ENCODE measurements at places on chromosomes 4 and X. TPM values are rescaled to one million over a fixed set of nuclear protein-coding genes. Genes with fewer than 3 reads are reported as not detected.
A peak's percentile ranks its signal among the peaks of the same experiment; 100 is the strongest.

The TMEM175 gene
- total RNA-seq = 21.0 TPM

DNA sequence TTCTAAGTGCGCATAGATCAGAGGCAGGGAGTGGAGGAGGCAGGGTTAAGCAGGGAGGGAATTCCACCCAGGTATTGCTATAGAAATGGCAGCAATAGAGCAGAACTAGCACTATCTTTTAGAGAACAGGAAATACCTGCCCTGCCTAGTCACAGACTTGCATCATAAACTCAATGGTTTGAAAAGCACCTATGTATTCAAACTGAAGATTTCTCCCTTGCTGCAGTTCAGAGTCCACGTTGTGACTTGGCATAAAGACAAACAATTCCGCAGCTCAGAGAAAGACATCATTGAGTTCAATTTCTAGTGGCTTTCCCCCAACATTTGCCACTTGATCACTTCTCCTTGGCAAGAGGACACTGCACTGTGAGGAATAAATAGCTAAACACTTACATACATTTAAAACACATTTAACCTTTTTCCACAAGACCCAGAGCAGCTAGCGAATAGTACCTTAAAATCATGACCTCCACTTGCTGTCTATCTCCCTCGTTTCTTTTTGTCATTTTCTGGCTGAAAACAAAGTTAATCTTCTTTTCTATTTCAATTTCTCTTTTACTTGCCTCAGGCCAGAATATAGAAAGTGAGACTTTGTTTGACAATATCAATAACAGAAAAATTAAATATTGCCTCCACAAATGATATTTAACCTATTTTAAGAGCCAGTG, 42.4 kb downstream of the SLC7A11 start:
- no peak for DNase-seq
- no peak overlapping the region for H3K4me3 ChIP-seq
- peaks cover 6% of the 10 kb centered on the region for H3K4me1 ChIP-seq

DNA sequence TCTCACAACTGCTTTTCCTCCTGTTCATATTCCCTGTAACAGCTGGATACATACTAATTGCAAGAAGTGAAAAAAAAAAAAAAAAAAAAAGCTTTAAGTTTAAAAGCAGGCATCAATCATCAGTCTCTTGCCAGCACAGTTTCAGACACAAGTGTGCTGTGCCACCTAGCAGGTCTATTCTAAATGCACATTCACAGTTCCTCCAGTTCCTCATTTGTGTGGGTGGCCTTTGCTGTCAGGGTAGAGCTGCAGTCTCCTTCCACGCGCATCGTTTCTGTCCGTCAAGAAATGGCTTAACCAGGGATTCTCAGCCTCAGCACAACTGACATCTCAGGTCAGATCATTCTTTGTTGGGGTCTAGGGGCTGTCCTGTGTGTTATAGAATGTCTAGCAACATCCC, 61.6 kb downstream of the SCML1 start:
- no peak overlapping the region for H3K4me3 ChIP-seq
- H3K27ac ChIP-seq = no peak overlapping the region
- H3K4me1 ChIP-seq = no peaks in the 10 kb centered on the region
- H3K27me3 ChIP-seq = no peaks in the 10 kb centered on the region

DNA sequence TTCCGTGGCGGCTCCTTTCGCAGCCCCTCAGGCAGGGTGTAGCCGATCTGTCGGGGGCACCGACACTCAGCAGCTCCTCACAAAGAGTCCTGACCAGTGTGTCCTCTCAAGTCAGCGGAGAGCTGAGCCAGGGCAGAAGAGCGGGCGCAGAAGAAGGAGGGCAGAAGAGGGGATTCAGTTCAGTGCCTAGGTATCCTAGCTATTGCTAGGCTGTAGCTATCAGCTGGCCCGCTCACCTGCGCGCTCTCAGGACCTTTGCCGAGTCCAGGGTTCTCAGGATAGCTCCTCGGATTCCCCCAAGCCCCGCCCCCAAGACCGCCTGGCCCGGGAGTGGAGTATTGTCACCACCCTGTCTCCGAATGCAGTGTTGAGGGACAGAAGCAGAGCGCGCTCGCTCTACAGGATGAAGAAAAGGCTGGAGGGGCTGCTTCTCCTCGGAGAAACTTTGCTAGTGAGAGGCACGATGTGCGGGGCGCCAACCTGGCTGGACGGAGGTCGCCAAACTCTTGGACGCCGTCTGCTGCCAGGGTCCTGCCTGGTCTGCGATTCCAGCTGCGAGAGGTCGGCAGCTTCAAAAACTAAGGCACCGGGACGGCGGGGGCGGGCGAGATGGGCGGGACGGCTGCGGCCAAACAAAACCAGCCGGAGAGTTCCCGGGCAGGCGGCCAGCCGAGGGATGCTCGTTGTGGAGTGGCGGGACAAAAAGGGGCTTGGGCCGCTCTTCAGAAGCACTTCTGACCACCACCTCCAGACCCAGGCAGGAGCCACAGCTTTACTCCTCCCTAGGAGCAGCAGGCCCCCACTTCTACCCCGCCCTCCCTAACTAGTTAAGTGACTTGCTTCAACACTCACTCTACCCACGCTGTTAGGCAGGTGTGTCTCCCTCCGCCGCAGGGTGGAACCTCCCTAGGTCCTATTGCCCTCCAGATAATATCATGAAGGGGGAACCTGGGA, at the start of gene XKRX:
Gene XKRX (minus strand): TSS at position 258 of the 954 bp plus-strand sequence. CDS start 613 bp downstream, outside the sequence.
- H3K4me1 ChIP-seq = peaks cover 23% of the 10 kb centered on the region
- H3K27ac ChIP-seq = peak within 1 kb of the TSS; percentile 50
- peaks cover 11% of the 10 kb centered on the region for H3K36me3 ChIP-seq
- peak within 1 kb of the TSS; percentile 88 for H3K4me3 ChIP-seq

DNA sequence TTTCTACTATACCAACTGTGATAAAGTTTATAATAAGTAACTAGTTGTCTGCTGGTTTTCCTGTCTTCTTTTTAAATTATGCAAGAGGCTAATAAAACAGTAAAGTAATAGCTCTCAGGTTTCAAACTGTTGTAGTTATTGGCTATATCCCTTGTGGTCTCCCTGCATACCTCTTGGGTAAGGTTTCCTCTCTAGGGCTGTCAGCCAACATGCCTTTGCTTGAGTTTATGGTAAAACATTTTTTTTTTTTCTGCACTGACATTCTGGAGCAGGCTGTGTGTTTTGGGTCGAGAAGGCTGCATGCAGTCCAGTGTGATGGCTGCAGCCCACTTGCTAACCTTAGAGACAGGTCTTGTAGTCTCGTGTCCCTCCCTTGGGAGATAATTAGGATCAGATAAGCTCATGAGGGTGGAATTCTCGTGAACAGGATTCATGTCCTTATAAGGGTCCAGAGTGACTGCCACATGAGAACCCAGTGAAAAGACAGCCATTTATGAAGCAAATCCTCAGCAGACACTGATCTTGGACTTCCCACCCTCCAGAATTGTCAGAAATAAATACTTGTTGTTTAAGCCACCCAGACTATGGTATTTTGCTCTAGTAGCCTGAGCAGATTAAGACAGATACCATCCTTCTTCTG, 831.2 kb downstream of the CCSER1 start:
- no peak overlapping the region for H3K4me3 ChIP-seq
- no peaks in the 10 kb centered on the region for H3K4me1 ChIP-seq
- no peaks in the 10 kb centered on the region for H3K27me3 ChIP-seq
- H3K36me3 ChIP-seq = no peaks in the 10 kb centered on the region
- no peak for DNase-seq

- H3K4me1 ChIP-seq = no peaks in the 10 kb centered on the region
- H3K4me3 ChIP-seq = no peak overlapping the region
- peaks cover 3% of the 10 kb centered on the region for H3K36me3 ChIP-seq
- no peak overlapping the region for H3K27ac ChIP-seq
- no peak for DNase-seq
- no peaks in the 10 kb centered on the region for H3K27me3 ChIP-seq
Observed at GRCh38 chr4:148901075-148901705, 459.0 kb upstream of the NR3C2 start.

DNA sequence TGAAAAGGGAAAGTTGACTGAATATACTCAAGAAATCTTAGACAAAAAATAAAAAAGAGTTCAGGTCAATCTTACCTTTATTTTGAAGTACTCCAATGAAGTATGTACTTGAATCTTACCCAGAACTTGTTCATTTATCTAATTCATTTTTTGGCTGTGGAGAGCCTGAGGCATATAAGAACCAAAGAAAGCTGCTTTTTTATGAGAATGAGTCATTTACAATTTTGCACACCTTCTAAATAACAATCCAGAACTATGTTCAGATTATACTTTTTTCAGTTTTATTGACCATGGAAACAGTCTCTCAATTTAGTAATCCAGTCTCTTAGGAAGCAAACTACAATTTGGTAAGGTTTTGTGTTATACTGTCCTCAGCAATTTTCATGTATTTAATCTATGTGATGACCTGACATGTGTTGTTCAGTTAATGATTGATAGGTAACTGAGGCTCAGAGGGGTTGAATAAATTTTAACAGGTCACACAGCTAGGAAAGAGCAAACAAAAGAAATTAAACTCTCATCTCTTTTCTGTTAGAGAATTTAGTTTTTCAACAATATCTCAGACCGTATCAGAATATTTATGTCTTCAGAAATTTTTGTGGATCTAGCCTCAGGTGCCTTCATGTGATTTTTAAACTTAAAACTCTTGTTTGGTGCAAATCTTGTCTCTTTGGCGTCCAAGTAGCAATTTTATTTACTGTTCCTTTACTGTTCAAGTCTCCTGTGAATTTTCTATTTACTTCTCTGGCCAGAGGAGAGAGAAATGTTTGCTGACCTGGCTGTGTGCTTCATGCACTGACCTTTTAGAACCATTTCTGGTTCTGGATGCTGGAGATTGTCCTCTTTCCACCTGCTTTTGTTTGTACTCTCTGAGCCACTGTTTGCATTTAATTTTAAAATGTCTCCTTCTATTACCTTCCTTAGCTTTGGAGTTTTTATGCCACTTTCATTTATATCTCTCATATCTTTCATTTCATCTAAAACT, 1453.4 kb downstream of the STIM2 start:
- no peak for DNase-seq
- H3K27me3 ChIP-seq = no peaks in the 10 kb centered on the region
- no peak overlapping the region for H3K27ac ChIP-seq
- H3K4me3 ChIP-seq = no peak overlapping the region

- DNase-seq = no peak
- H3K4me1 ChIP-seq = peaks cover 75% of the 10 kb centered on the region
- H3K27me3 ChIP-seq = no peaks in the 10 kb centered on the region
- no peak overlapping the region for H3K4me3 ChIP-seq
Observed at GRCh38 chr4:88610771-88611170, 18.5 kb downstream of the HERC3 start.

DNA sequence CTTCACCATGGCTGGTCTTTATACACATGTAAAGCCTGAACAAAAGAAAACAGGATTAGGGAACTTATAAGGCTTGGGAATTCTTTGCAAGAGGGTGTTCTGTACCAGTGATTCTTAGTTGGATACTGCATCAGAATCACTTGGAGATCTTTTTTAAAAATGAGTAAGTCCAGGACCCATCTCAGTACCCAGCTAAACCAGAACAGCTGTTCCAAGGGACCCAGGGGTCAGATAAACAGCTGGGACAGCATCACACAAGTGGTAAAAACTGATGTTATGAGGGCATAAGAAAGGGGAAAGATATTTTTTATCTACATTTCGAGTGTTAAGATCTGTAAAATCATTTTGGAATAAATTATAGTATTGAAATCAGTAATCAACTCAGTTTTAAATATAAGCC, 16.1 kb downstream of the PGRMC2 start:
- no peak overlapping the region for H3K4me3 ChIP-seq
- no peaks in the 10 kb centered on the region for H3K27me3 ChIP-seq
- H3K36me3 ChIP-seq = no peaks in the 10 kb centered on the region
- no peak for DNase-seq
- peaks cover 11% of the 10 kb centered on the region for H3K4me1 ChIP-seq
- no peak overlapping the region for H3K27ac ChIP-seq

DNA sequence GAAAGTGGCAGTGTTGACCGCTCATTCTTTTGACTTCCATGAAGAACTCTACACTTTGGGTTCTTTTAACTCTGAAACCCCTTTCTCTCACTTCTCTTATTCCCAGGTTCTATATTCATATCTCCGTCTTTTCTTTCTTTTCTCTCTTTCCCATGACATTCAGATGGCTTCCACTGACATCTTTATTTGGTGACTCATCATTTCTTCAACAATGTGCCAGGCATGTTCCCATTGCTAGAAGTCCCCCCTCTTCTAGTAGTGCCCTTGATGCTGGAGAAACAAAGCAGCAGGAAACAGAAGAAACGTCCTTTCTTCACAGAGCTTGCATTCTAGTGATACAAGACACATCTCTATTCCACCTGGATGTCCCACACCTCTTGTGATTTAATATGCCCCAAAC, 33.3 kb downstream of the PKD2 start:
- H3K4me1 ChIP-seq = no peaks in the 10 kb centered on the region
- H3K36me3 ChIP-seq = no peaks in the 10 kb centered on the region
- no peak overlapping the region for H3K27ac ChIP-seq
- no peaks in the 10 kb centered on the region for H3K27me3 ChIP-seq
- DNase-seq = no peak

- no peaks in the 10 kb centered on the region for H3K27me3 ChIP-seq
- H3K4me3 ChIP-seq = no peak overlapping the region
- H3K27ac ChIP-seq = no peak overlapping the region
- no peak for DNase-seq
Observed at GRCh38 chr4:148287111-148287510, 155.1 kb downstream of the NR3C2 start.

DNA sequence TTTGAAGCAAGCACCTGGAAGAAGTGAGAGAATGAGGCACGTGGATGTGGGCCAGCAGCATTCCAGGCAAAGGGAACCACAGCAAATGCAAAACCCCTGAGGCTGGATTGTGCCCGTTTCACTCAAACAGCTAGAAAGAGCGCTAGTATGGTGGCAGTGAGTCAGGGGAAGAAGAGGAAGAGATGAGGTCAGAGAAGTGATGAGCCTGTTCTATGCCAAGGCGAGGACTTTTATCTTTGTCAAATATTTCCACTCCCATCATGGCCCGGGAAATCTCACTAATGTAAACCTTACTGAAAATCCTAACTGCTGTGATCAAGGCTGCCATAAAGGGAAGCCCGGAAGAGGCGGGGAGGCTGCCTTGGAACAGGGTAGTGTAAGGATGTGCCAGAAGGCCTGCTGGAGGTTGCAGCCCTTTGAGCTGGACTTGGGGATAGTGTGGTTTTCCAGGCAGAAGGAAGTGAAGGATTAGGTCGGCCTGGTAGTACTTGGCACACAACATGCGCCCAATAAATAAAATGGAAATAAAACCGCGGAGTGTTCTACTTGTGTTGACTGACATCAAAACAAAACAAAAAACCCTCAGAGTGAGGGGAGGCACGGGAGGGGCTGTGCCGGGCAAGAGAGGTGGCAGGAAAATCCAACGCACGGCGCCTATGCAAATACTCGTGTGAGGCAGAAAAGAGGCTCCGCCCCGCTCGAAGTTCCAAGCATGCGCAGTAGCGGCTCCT, 1.2 kb upstream of the CDK16 start:
- H3K4me3 ChIP-seq = peak overlapping the region; percentile 96
- peaks cover 20% of the 10 kb centered on the region for H3K36me3 ChIP-seq

DNA sequence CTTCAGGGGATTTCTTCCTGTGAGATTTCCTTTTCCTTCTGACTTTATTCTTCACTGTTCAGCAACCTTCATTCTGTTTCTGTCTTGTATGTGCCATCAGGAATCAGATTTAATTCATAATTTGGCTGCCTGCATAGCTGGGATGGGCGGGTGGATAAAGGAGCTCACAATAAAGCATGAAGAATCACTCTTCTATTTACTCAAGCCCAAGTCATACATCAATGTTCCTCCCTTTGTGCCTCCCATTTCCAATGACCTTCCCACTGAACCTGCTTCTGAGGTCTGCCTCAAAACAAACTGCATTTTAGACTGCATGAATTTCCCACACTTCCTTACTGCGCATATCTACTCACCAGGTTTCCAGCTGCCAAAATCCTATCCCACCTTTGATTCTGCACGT, 14.0 kb downstream of the PDGFC start:
- H3K27me3 ChIP-seq = no peaks in the 10 kb centered on the region
- no peak for DNase-seq
- no peak overlapping the region for H3K4me3 ChIP-seq
- H3K27ac ChIP-seq = no peak overlapping the region
- no peaks in the 10 kb centered on the region for H3K4me1 ChIP-seq

Measured in activated T-cell treated with anti-CD3 and anti-CD28 coated beads, Interleukin-2, amount 50 U/mL, for 72 hours (primary cell).